ENCODE measurements at places on chromosomes 1 and 21.

- no peak for DNase-seq
Observed at GRCh38 chr21:45336870-45337269, 49.2 kb upstream of the POFUT2 start.

- DNase-seq = no peak
Observed at GRCh38 chr1:24206083-24206464, 19.0 kb upstream of the IFNLR1 start.

DNA sequence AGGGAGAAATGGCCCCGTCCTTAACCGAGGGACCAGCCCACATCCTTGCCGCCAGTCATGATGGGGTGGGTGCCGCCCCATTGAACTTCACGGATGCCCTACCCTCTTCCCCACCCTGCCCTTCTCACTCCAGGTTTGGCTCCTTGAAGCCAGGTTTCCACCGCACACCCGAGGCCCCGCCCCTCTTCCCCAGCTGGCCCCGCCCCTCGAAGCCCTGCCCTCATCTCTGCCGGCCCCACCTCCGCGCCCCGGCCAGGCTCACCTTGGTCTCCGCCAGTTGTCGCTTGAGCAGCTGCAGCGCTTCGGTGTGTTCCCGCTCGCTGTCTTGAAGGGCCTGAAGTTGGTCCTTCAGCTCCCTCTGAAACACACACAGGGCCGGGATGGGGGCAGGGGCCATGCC is 16.6 kb downstream of the TRIM62 start:
- no peak for DNase-seq

DNA sequence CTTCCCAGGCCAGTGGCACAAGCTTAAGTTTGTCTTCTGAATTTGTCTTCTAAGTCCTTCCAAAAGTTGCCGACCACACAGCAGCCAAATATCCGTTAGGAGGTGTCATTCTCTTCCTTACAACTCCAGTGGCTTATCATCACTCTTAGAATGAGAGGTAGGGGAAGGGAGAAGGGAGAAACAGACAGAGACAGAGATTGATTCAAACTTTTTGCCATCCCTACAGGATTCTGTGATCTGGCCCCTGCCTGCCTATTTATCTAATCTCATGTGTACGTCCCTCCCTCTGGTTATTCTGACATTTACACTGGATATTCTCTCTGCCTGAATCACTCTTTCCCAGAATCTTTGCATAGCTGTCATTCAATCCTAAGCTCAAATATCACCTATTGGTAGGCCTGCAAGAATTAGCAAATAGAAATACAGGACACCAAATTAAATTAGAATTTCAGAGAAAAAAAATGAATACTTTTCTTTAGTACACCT is 488 bp upstream of the GNL2 start:
- DNase-seq = no peak

- DNase-seq = no peak
Observed at GRCh38 chr1:217004776-217005436, 281.7 kb upstream of the ESRRG start.

GRCh38 chr1:187383366-187383765 is 554.6 kb downstream of the PLA2G4A start:
- DNase-seq = no peak

DNA sequence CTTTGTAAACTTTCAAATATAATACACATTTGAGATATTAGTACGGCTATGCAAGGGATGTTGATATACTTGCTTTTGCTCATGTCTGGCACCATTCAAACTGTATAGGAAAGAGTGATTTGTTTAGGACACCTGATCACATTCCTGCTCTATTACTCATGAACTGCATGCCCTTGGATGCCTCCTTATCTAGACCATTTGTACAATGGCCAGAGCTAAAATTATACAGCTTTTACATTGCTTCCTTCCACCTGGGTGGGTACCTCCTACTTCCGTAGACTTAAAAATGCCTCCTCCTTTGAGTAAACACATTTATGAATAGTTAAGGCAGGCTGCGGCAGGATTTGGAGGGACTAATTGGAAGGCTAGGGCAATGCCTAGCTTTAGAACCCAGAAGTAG is 85.4 kb upstream of the PBX1 start:
- DNase-seq = no peak

DNA sequence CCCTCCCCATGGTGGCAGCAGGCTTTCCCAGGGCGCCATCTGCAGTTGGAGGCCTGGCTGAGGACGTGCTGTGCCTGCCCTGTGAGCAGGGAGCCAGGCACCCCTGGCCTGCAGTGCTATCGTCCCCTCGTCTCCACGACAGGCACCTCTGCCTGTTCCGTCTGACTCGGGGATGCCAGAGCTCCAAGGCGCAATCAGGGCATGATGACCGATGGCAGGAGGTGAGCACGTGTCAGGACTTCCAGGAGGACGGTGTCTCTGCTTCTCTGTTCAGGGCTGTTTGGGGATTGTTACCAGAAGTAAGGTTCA is 125.2 kb downstream of the PCBP3 start:
- peak; percentile 64 for DNase-seq

GRCh38 chr1:236497908-236498307 is 25.9 kb upstream of the LGALS8 start:
- DNase-seq = no peak

GRCh38 chr1:16173447-16174260 is 17.8 kb upstream of the EPHA2 start:
- DNase-seq = no peak

DNA sequence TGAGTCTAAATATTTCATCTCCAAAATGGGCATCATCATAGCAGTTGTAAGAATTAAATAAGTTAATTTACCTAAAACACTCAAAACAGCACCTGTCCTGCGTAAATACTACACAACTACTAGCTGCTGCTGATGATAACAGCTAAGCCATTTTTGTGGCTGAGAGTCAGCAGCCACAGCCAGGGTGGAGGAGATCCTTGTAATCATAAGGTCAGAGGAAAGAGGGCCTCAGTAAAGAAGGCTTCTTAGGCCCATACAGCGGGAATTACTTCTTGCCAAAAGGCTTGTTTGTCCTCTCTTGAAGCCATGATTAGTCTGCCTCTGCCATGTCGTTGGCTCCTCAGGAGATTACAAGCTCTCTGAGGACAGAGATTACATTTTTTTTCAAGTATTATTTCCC is 245.0 kb downstream of the FGGY start:
- no peak for DNase-seq

DNA sequence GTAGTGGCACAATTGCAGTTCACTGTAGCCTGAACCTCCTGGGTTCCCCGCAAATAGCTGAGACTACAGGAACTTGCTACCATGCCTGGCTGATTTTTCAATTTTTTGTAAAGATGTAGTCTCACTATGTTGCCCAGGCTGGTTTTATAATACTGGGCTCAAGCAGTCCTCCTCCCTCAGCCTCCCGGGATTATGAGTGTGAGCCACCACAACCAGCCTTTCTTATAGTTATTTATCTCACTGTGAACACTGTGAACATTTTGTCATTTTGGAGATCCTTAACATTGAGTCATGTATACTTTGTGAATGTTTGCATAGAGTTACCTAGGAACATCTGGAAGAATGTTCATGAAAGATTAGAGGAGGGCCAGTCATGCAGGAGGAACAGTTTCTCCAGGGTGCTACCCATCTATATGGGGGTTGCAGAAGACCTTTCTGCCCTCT is 127.1 kb upstream of the CACYBP start:
- no peak for DNase-seq

DNA sequence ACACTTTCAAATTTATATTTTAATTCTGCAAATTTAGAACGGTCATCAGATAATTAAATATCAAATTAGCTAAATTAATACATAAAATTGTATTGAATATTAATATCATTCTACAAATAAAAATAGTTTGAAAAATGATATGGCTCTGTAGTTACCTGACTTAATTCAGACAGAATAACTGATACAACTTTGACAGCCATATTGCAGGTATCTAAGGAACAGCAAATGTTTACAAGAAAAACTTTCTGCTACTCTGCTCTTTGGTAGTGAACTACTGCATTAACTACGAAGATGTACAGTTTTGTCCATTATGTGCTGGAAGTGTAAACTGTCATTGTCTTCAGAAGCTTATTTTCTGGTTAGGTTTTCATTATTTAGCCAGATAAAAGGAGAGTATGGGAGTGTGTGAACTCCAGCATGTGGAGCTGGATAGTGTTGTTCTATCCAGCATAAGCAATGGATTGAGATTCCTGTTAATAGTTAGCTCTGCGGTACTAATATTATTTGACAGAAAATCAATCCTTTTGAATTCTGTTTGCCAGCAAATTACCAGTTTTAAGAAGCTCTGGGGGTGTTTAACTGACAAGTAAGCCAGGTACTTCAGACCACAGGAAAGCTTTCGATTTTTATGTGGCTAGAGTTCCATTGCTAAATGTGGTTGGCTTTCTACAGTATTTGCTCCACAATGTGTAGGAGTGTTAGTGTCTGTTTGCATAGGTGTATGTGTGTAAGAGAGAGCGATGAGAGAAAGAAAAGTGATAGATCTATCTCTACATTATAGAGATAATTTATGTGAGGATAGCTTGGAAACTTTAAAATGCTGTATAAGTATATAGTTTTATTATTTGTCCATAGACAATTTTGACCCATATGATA is 247.9 kb downstream of the GRIK1 start:
- DNase-seq = no peak

GRCh38 chr1:52795464-52795863 is 47.1 kb upstream of the ZYG11A start:
- DNase-seq = no peak

DNA sequence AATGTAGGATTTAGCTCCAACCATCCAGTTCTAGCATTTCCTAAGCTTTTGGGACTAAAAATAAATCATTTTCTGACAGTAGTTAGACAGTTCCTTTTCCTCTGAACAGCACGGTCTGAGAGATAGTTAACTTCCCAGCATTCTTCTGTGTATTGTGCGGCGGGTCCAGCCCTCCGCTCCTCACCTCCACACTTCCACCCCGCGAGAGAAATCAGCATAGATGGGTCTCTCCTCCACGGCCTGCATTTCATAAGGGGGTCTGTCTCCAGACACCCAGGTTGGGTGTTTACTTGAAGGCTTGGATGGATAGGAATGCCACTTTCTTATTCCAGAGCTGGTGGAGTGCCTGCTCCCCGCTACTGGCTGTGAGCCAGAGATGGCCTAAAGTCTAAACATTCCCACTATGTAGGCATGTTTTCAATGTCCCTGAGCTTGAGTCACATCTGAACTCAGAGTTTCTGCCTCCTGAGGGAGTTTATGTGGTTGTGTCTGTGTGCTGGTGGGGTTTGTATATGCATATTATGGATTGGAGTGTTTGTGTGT is 38.0 kb upstream of the PPP2R5A start:
- DNase-seq = no peak

DNA sequence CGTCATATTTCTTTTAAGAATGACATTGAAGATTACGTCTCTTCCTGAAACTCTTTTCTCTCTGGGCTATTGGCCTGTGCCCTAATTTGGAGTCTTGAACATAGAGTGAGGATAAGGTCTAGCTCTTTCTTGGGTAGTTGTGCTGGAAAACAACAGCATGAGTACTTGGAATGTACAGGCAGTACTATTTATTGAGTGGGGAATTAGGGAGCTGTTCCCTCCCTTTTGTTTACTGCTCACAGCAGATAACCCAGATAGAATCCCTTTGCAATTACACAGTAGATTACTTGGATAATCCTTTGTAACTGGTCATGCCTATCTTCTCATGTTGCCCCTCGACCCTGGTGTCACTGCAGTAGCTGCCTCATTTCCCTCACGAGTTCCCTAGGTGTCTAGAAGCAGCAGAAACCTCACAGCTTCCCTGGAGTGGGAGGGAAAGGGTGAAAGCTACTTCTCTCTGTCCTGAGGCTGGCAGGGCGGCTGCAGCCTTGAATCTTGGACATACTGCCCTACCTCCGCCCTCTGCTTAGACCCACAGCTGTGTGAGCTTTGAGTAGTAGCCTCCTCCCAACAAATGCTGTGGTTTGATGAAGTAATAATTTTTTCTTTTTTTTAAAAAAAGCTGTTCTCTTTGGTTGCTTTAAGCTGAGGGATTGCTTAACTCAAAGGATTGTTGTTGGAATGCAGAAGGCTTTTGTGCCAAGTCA is 70.6 kb downstream of the FGGY start:
- DNase-seq = no peak

- no peak for DNase-seq
Observed at GRCh38 chr1:45815667-45816458, 12.5 kb downstream of the MAST2 start.

GRCh38 chr1:113247782-113248181 is 142.5 kb upstream of the MAGI3 start:
- no peak for DNase-seq

- peak; percentile 53 for DNase-seq
Observed at GRCh38 chr1:38834937-38835827, 24.4 kb downstream of the RRAGC start.

- no peak for DNase-seq
Observed at GRCh38 chr1:85815906-85816305, 107.7 kb upstream of the ZNHIT6 start.

DNA sequence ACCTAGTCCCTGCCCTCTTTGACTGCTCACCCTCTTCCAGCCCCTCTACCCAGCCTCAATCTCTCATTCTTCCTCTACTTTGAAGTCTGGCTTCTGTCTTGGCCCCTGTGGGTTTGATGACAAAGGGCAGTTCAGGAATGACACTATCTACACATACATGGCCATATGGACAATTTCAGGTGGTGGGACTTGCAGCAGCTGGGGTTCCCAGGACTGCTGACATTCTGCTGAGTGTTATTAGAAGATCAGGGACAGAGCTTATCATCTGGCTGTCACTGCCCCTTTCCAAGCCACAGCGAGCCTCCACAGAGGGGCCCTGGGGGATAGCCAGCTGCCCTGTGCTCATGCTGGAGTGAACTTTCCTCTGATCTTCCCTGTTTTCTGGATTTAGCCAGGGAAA is 97.4 kb upstream of the IPO9 start:
- no peak for DNase-seq

GRCh38 chr1:5522531-5523145 is 469.6 kb downstream of the NPHP4 start:
- DNase-seq = no peak

- peak; percentile 45 for DNase-seq
Observed at GRCh38 chr21:34935898-34936297, 113.2 kb downstream of the RUNX1 start.

- no peak for DNase-seq
Observed at GRCh38 chr1:86388777-86389176, 7.3 kb downstream of the ODF2L start.

DNA sequence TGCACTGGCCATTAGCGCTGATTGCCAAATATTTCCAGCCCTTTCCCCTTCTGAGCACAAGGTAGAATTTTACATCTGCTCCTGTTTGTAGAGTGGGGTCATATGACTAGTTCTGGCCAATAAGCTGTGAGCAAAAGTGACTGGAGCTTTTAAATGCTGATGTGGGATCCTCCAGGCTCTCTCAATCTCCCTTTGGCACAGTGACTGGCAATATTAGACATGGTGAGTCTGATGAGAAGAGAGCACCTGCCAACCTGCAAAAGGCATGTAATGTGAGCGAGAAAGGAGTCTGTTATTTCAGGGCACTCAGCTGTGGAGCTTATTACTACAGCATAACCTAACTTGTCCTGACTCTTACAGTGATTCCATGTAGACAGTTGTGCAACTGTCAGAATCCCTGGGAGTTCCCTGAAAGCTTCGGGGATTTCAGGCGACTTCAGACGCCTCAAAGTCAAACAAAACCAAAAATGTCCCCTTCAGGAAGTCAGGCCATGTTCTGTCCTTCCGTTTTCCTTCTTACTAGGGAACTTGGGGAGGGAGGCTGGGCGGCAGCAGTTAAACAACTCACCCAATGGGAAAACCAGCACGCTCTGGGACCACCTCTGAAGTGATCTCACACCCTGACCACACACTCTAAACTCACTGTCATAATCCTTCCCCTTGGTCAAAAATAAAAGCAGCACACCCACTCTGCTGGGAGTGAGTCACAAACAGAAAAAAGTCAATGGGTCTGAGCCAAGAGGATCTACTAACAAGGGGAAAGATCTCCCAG is 3.6 kb upstream of the RASSF5 start:
- peak; percentile 75 for DNase-seq

All from activated CD4-positive, alpha-beta T cell treated with anti-CD3 and anti-CD28 coated beads for 36 hours (primary cell).